NCI-H1694 (cell line): ENCODE measurements at places on chromosomes 1 and 21.

- no peak for DNase-seq
Observed at GRCh38 chr1:205340676-205341075, 16.0 kb downstream of the KLHDC8A start.

DNA sequence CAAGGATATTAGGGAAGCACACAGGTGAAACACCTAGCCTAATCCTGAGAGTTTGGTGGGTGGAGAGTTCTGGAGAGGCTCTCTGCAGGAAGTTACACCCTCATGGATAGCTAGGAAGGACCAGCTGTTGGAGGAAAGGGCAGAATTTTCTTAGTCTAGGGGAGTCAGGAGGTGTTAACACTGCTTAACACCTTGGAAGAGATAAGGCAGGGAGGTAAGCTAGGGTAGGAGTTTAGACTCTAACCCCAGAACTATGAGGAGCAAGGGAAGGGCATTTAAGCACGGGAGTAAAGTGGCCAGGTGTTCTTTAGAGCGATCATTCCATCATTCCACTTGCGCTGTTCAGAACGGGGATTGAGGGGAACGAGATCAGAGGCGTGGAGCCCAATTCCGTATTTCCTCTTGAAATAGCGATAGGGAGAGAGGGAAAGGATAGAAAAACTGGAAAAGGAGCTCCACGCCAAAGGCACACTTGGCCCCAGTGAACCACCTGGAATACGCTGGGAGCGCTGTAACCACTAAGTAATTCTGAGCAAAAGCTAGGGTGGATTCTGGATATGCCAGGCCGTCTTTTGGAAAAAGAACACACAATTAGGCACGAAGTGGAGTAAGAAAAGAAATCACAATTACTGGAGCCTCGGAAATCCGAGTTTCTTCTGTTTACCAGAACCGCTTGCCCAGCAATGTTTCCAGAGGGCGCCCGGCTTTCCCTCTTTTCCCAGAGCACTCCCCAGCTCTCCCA is 1.5 kb upstream of the GPR137B start:
- no peak for DNase-seq

- no peak for DNase-seq
Observed at GRCh38 chr1:236785477-236785876, 9.6 kb upstream of the MTR start.

DNA sequence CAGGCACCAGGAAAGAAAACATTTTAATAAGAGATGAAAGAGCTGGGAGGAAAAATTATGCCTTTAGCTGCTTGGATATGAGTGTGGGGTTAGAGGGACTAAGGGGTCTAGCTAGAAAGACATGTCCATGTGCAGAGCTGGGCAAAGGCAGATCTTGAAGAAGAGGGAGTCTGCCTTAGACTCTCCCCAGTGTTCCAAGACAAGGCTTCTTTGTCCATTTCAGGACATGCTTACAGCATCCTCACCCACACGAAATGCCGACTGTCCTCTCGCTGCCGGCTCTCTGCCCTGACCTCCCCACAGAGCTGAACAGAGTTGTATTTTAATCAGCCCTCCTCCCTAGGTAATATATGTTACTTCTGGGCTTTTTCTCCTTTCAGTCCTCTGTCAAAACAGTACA is 100.7 kb upstream of the ATP1B1 start:
- DNase-seq, result no peak

DNA sequence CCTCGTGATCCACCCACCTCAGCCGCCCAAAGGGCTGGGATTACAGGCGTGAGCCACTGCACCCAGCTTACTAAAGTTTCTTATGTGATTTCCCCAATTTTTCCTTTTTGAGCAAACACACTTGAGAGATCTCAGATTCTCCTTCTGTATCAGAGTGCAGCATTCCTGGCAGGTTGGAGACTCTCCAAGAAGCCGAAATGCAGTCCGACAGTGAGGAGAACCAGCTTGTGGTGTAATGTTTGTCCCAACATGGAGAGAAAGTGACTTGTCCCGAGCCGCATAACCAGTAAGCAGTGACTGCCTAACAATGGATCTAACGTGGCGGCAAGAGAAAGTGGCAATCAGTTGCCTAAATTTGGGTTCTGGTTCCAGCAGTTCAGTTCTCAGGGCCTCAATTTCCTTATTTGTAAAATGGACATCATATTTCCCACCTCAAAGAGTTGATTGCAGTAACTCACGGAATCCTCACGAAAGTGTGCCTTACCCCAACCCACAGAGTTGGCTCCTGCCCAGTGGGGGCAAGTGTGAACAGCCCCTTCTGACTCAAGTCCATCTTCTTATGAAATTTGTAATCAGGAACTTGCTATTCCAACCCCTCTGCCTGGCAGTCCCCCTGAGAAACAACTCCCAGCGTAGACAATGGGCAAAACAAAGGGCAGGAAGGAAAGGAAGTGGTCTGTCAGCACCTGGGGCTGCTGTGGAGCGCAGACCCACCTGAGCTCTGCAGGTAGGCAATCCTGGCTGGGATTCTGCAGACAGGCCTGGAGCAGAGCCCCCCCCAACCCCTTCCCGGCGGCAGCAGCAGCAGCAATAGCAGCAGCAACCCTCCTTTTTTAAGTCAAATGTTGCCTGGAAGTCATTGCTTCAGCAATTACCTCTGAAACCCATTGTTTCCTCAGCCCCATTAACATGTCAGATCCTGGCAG is 223.6 kb upstream of the POU3F1 start:
- no peak for DNase-seq

DNA sequence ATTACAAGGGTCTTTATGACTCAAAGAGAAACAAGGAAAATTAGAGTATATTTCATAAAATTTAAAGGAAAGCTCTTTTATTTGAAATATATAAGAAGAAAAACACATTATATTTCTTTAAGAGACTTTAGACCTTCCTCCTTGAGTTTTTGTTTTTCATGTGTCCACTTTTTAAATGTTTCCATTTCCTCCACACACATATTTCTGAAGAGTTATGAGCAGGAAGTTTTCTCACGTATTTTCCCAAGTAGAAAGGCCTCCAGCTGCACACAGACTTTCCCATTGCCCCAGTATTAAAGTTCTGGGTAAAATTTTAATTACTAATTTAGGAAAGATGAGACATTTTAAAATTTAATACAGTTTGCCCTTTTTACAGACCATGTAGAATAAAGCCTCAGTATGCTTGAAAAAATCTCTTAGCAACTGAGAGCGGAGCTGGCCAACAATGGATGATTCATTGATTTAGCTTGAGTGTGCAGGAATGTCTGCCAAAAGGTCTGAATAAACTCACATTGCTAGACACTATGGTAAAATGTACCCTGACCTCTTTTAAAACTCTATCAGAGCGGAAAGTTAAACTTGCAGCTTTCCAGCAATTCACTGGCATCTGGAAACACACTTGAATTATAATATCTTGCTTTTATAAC is 57.9 kb downstream of the DDAH1 start:
- no peak for DNase-seq

- no peak for DNase-seq
Observed at GRCh38 chr1:206570529-206570928, 41.7 kb downstream of the EIF2D start.

DNA sequence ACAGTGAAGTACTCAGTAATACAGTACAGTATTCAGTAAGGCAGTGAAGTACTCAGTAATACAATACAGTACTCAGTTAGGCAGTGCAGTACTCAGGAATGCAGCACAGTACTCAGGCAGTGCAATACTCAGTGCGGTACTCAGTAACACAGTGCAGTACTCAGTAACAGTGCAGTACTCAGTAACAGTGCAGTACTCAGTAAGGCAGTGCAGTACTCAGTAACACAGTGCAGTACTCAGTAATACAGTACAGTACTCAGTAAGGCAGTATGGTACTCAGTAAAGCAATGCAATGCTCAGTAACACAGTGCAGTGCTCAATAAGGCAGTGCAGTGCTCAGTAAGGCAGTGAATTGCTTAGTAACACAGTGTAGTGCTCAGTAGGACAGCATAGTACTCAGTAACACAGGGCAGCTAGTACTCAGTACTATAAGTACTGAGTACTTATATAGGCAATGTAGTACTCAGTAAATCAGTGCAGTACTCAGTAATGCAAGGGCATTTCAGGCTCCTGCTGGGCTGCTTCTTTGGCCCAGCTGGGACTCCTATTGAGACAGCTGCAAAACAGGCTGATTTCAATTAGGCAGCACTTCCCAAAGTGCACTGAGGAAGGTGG is 411.3 kb downstream of the DISC1 start:
- DNase-seq, result no peak

- DNase-seq, result no peak
Observed at GRCh38 chr1:223088713-223089240, 54.3 kb downstream of the TLR5 start.

DNA sequence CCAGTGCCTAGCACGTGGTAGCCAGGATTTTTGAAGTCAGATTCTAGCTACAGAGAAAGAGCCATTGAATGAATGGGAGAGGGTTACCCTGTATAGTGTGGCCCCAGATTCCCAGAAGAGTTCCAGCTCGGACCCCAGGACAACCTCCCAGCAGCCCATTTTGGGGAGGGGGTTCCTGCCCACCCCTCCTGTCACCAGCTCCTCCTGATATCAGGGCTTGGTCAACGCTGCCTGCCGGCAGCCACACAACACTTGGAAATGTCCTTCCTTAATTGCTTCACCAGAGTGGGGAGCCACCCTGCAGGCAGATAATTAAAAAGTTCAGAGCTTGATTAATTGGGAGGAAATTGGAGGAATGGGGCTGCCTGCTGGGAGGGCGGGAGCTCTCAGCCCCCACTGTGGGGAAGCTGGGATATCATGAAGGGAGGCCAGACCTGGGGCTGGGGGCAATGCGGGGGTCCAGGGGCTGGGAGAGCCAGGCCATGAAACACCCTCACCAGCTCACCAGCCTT is 120.5 kb downstream of the LACTBL1 start:
- no peak for DNase-seq
